ENCODE measurements at places on chromosomes 7 and 10.

DNA sequence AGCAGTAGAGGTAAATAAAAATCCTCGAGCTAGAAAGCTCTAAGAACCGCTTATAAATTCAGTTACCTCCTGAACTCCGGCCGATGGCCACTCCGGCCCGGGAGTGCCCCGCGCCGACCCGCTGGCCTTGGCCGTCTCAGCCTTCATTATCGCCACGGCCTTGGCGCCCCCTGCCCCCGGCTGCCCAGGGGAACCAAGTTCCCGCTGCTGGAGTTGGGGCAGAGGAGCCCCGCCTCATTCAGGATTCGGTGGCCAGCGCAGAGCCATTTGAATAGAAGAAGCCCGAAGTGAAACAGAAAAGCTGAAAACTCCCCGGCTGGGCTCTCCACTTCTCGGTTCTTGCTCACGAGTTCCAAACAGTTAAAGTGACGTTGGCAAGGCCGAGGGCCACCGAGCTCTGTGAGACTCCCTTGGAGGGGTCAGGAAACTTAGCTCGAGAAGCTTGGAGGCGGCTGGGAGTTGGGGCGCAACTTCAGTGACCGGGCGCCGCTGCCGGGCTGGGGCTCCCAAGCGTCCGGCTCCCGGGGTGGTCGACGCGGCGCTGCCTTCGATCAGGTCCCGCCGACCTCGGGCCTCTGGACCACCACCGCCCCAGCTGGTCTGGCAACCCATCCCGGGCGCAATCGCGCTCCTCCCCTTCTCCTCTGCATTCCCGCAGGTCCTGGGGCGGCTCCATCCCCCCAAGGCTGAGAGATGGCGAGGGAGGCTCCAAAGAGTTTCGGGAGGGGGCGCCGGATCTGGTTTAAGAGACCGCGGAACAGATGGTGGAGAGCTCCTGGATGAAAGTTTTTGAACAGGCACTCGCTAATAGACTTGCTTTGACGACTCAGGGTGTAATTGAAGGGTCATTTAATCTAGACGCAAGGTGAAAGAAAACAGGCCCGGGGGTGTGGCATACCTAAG lies 5.8 kb upstream of the FEZF1 start:
- no peak for DNase-seq

- no peak for DNase-seq
Measured at GRCh38 chr7:33418251-33418701, 288.9 kb downstream of the BBS9 start.

DNA sequence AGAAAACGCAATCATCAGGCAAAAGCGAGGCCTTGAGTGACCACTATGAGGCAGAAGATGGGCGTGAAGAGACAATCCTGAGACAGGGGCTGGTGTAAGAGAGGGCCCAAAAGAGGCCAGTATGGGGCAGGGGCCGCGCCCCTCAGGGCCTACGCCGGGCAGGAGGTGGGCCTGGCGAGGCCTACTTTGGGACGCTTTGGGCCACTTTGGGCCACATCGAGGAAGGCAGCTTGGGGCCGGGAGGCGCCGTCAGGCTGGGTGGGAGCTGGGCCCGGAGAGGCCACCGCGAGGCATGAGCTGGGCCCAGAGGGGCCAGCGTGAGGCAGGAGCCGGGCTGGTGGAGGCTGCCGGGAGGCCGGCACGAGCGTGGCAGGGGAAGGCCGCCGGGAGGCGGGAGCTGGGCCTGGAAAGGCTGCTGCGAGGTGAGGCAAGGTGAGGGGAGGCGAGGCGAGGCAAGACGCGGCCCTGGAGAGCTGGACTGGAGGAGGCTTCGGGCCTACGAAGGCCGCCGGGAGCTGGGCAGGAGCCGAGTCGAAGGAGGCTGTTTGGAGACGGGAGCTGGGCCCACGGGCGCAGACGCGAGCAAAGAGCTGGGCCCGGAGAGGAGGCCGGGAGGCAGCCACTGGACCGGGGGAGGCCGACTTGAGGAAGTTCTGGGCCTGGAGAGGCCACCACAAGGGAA lies 171.3 kb downstream of the TPST1 start:
- no peak for DNase-seq

GRCh38 chr10:113895018-113895417 lies 40.6 kb downstream of the NHLRC2 start:
- no peak for DNase-seq

DNA sequence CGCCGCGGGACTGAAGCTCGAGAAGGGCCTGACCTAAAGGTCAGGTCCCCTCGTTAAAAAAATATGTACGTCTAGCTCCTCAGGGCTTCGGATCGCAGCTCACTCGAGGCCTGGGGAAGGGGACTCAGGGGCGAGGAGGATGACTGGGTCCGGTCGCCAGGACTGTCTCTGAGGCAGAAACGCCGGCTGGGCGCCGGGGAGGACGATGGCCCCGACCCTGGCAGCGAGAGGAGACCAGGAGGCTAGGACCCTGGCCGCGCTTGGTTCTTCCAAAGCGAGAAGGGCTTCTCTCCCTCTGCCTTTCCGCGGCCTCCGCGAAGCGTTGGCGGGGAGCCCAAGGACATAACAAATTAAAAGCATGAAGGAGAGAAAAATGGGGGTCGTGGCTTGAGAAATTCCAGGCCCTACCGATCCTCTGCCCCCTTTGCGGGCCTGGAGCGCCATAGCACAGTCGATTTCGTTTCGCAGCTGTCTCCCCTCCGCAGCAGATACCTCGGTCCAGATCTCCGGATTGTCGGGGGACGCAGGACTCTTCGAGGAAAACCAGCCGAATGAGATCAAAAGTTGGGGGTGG lies 3.1 kb downstream of the NKX2-3 start:
- no peak for DNase-seq

GRCh38 chr10:77363210-77363609 lies 274.4 kb downstream of the KCNMA1 start:
- DNase-seq = no peak
